ENCODE measurements at places on chromosomes 3 and 15.

DNA sequence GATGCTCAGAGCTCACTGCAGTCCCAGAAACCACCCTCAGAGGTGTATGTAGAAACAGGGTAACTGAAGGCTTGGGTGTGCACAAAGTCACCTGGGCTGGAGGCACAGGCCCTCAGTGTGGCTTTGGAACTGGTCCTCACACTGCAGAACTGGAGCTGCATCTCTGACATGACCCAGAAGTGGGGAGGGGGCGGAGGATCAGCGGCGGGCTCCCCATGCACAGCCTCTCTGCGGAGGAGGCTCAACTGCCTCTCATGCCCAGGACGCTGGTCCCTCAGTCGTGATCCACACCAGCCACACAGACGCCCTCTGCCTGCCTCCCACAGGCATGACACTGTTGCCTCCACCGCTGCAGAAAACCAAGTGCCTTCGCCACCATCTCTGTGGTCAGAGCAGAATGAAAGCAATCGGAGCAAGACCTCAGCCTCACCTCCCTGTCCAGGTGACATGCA, 73.7 kb downstream of the TM2D3 start:
- no peaks in the 10 kb centered on the region for H3K27me3 ChIP-seq
- H3K36me3 ChIP-seq: no peaks in the 10 kb centered on the region
- H3K4me1 ChIP-seq: peaks cover 34% of the 10 kb centered on the region
- peak; percentile 26 for DNase-seq

- no peaks in the 10 kb centered on the region for H3K36me3 ChIP-seq
- H3K27me3 ChIP-seq: no peaks in the 10 kb centered on the region
- H3K27ac ChIP-seq: peak overlapping the region; percentile 32
- H3K4me3 ChIP-seq: peak overlapping the region; percentile 12
- H3K4me1 ChIP-seq: peaks cover 40% of the 10 kb centered on the region
Observed at GRCh38 chr15:73626072-73626471, 7.1 kb downstream of the NPTN start.

DNA sequence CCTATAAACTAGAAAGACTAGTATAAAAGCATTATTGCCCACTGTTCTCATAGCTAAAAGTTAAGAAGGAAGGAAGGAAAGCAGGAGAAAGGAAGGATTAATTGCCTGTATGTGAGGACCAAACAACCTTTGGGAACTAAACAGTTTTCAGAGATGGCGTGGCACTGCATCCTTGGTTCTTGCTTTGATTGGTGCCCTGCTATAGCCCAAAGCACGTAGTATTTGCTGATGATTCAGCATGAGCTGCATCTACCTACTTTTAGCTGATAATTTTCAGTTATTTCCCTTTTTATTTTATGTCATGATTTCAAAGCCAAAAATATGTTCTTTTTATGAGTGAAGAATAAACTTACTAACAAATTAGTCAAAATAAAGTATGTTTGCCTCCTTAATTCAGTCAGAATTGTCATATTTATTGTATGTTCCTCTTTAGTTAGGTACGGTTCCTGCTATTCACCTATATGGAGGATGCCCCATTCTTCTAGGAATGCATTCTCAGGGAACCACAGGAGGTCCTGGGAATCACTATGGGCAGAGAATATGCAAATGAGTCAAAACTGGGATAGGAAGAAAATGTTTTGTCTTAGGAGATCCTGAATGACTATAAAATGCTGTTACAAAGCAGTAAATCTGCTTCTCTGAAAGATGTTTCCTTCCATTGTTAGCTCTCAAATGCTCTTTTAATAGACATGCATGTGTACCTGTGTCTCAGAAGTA, 65.4 kb upstream of the THSD4 start:
- no peaks in the 10 kb centered on the region for H3K36me3 ChIP-seq
- H3K27ac ChIP-seq: peak overlapping the region; percentile 24

- no peaks in the 10 kb centered on the region for H3K27me3 ChIP-seq
- H3K4me1 ChIP-seq: no peaks in the 10 kb centered on the region
- H3K4me3 ChIP-seq: no peak overlapping the region
- H3K27ac ChIP-seq: no peak overlapping the region
- peaks cover 75% of the 10 kb centered on the region for H3K36me3 ChIP-seq
Observed at GRCh38 chr3:132709761-132710160, 12.4 kb downstream of the NPHP3 start.

GRCh38 chr3:44100298-44100695, 141.4 kb upstream of the TOPAZ1 start:
- H3K27me3 ChIP-seq: no peaks in the 10 kb centered on the region
- no peak overlapping the region for H3K4me3 ChIP-seq
- H3K36me3 ChIP-seq: no peaks in the 10 kb centered on the region
- H3K27ac ChIP-seq: no peak overlapping the region
- DNase-seq: no peak
- H3K4me1 ChIP-seq: peaks cover 13% of the 10 kb centered on the region
